Activated CD8-positive, alpha-beta memory T cell treated with anti-CD3 and anti-CD28 coated beads for 1 hour (primary cell): ENCODE measurements at places on chromosomes 5 and 9.

DNA sequence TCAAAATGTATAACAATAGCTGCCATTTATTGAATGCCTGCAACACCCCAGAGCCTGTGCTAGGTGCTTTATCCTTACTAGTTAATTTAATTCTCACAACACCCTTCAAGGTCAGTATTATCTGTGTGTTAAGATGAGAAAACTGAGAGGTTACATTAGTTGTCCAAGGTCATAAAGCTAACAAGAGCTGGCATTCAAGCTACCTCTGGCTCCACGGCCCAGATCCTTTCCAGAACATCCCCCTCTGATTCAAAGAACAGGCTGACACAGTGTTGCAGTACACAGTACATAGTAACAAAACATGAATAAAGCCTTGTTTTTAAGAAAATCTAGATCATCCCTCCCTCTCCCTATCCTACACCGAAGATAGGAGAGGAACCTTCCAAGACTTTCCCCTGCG is 9.4 kb upstream of the FRMPD1 start:
- DNase-seq: no peak

GRCh38 chr9:78030553-78031443 is 813 bp downstream of the GNAQ start:
- DNase-seq: peak; percentile 44

DNA sequence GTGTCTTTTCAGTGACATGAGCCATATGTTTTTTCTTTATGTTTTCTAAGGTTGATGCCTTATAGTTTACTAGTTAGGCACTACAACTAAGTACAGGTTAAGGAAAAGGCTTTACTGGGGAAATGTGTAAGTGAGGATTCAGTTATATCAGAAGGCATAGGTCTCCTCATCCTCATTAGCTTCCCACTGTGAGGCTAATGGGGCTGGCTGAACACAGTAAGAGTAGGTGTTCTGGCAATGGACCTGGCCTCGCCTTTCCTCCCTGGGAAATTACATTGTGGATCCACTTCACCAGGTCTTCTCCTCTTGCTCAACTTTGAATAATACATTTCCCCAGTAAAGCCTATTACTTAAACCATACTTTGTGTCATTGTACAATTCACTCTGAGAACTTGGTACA is 225.5 kb downstream of the PTPRD start:
- DNase-seq: no peak

GRCh38 chr5:28014779-28015178 is 976.4 kb upstream of the CDH9 start:
- no peak for DNase-seq

GRCh38 chr5:178449163-178450070 is 140.8 kb downstream of the COL23A1 start:
- DNase-seq: no peak

DNA sequence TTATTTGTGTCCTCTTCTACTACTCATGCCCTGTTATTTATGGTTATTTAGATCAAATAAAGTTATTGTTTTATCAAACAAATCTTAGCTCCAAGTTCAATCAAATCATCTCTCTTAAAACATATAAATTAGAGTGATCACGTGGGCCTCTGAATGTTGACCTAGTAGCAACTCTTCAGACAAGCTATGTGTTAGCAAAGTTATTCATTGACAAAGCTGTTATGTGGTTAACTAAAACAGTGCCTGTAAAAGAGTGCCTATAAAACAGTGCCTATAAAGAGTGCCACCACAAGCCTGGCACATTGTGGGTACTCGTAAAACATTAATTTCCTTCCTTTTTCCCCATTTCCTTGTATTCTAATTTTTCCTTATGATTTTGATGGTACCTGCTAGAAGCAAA is 421.9 kb downstream of the HCN1 start:
- no peak for DNase-seq
